ENCODE measurements at places on chromosomes 6 and 20.

DNA sequence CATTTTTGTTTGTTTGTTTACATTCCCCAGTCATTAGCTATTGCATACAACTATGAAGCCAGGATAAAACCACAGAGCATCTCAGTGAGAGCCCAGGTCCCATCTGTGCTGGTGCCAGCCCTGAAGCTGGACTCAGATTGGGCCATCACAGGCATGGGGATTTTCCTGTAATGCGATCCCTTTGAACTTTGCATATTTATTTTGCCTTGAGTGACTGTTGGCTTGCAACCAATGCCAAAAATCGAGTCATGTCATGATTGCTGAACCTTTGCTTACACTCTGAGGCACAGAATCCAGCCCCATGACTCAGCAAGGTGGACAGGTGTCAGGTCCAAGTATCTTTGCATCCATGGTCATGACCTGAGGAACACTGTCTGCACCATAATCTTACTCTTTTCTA, 46.2 kb upstream of the GGTLC1 start:
- DNase-seq, result no peak

DNA sequence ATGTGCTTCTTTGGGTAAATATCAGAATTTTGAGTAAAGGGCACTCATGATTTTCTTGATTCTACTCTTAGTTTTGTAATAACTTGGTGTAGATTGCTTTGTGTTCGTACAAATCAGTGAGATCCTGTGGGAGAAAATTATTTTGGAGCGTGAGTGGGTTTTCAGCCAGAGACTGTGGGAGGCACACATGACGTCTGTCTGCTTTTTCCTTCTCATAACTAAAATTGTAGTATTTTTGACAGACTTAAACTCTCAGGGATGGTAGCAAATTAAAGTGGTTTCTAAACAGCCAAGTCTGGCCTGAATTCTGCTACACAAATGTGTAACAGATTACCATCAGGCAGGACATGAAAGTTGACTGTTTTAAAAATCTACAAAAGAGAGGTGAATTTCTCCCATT, 222.6 kb downstream of the OTOR start:
- no peak for DNase-seq

DNA sequence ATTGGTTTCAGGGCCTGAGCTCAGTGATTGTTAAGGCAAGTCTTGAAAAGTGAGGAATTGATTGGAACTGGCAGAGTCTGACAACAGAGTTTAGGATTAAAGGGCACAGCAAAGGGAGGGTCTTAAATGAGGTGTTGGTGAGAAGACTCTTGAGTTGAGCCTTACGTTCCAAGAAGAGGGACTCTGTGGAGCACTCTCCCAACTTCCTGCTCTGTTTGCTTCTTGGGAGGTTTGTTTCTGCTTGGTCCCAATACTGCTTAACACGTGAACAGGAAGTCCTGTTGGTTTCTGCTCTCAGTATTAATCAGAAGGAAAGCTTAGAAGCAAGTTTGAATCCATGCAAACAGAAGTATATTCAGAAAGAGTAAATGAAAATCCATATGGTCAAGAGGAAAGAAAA, 15.6 kb upstream of the SYNDIG1 start:
- DNase-seq, result no peak

DNA sequence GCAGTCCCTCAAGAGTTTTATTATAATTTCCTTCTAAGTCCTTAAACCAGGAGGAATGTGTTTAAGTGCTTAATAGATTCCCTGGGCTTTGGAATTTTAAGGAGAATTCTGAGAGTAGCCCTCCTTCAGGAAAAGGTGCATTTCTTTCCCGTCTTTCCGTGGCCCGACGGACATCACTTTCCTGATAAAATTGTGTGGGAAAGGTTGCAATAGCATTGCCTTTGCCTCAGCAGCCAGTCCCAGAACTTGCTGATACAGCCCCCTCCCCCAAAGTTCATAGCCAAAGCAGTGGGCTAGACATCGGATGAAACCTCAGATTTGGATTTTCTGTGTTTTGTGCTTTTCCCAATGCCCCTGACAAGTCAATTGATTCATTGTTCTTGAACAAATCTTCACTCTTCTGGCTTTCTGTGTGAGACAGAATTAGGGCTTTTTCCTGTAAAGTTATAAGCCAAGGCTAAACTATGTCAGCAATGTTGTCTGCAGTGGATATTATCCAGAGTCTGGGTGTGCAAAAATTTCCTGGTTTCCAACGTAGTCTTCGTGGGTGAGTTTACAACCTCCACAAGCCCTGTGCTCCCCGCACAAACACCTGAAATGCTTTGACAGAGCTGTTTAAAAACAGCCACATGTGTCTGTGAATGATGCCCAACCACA, 1.1 kb upstream of the SMOC2 start:
- no peak for DNase-seq

- peak; percentile 98 for DNase-seq
These were observed 34.7 kb upstream of the LAMA4 start for GRCh38 chr6:112289038-112289566.

DNA sequence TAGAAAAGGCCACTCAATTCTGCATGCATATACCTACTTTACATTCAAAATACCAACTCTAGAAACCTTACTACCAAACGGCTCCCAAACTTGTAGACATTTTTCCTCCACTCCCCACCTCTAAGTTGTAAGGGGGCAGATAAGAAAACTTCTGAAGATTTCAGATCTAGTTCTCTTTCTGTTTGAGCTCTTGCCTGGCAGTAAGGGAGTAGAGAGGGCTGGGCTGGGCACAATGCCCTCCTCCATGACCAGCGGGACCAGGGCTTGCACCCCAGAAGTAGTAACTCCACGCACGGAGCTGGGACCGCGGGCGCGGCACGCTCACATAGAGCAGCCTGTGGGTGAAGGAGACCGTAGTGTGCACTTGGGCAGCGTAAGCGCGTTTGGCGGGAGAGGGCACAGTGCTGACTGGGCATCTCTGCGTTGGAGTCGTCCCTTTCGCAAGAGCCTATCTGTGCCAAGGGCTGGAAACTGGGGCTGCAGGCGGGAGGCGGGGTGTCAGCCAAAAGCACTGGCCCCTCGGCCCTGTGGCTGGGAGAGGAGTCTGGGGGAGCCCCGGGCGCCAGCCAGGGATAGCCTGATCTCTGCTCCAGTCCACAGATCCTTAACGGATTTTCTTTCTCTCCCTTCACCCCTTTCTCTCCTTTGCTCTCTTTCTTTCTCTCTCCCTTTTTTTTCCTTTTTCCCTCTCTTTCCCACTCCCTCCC, 32.4 kb downstream of the PHACTR1 start:
- no peak for DNase-seq

GRCh38 chr6:81999270-81999669, 246.8 kb upstream of the TENT5A start:
- DNase-seq, result no peak

- DNase-seq, result no peak
These were observed 61.5 kb downstream of the IBTK start for GRCh38 chr6:82185948-82186535.
